ENCODE measurements at places on chromosomes 5 and 9.
A peak's percentile ranks its signal among the peaks of the same experiment; 100 is the strongest.

GRCh38 chr9:98667005-98667640 lies 41.6 kb downstream of the GABBR2 start:
- DNase-seq: no peak
- no peaks in the 10 kb centered on the region for H3K4me1 ChIP-seq
- H3K36me3 ChIP-seq: no peaks in the 10 kb centered on the region

DNA sequence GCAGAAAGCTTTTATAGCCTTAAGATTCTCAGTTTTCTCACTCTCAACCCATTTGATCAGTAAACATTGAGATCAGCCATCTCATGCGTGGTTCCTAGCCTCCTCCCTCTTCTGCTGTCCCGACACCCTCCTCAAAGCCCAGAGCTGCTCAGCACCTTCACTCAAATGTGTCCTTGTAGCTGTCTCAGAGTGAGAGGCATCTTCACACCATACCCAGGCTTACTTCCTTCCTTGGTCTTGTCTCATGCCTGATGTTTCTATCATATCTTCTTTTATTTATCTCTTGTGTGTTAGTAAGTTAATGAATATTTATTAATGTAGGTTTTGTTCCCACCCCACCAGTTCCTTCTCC lies 72.4 kb upstream of the SNX2 start:
- no peak overlapping the region for H3K4me3 ChIP-seq
- H3K27ac ChIP-seq: no peak overlapping the region
- H3K36me3 ChIP-seq: no peaks in the 10 kb centered on the region
- peaks cover 14% of the 10 kb centered on the region for H3K27me3 ChIP-seq
- no peak for DNase-seq

- H3K27ac ChIP-seq: no peak overlapping the region
- DNase-seq: no peak
- no peaks in the 10 kb centered on the region for H3K36me3 ChIP-seq
- no peak overlapping the region for H3K4me3 ChIP-seq
- no peaks in the 10 kb centered on the region for H3K4me1 ChIP-seq
- H3K27me3 ChIP-seq: peaks cover 44% of the 10 kb centered on the region
These were observed 9.2 kb downstream of the DRD1 start for GRCh38 chr5:175434800-175435199.

DNA sequence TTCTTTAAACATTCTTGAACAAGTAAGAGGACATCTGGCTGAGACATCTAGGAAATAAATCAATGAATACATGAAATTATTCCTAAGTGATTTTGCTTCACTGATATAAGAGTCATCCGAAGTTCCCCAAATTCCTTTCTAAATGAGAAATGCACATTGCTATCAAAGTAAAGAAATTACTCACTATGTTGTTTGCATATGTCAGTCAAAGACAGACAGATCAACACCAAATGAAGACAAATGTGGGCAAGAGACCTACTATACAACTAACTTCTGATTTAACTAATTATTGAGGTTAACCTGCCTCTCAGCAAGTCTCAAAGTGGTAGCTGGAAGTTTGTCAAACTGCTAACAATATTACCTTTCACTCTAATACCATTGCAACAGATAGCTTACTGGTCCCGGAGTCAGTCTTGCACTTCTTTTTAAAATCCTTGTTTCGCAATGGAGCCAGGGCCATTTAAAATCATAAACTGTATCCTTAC lies 13.2 kb downstream of the TUT7 start:
- peak overlapping the region; percentile 3 for H3K27ac ChIP-seq
- no peaks in the 10 kb centered on the region for H3K27me3 ChIP-seq
- peaks cover 52% of the 10 kb centered on the region for H3K4me1 ChIP-seq
- DNase-seq: no peak
- H3K36me3 ChIP-seq: peaks cover 70% of the 10 kb centered on the region

DNA sequence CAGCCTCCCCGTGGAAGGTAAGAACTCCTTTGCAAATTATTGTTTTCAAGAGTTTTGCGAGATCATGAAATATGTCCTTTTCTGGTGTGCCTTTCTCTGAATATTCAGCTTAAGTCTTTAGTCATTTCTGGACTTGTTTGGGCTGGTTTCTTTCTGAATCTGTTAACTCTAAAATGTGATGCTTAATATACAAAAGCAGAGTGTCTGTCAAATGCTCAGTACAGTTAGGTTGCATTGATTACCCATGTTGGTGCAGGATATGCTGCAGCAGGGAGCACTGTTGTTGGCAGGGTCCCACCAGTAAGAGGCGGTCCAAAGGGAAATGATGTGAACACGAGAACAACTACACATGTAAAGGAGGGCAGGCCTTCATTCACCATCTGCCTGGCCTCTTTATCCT lies 47.7 kb downstream of the SPTAN1 start:
- peaks cover 49% of the 10 kb centered on the region for H3K36me3 ChIP-seq
- H3K27ac ChIP-seq: peak overlapping the region; percentile 68
- H3K4me1 ChIP-seq: peaks cover 8% of the 10 kb centered on the region
- H3K4me3 ChIP-seq: no peak overlapping the region

- H3K27me3 ChIP-seq: peaks cover 59% of the 10 kb centered on the region
- no peak overlapping the region for H3K27ac ChIP-seq
- no peak overlapping the region for H3K4me3 ChIP-seq
- H3K4me1 ChIP-seq: peaks cover 10% of the 10 kb centered on the region
These were observed 5.3 kb downstream of the SLC1A1 start for GRCh38 chr9:4495537-4495936.

GRCh38 chr5:79563247-79563590 lies 49.0 kb upstream of the TENT2 start:
- H3K36me3 ChIP-seq: peaks cover 29% of the 10 kb centered on the region
- peaks cover 3% of the 10 kb centered on the region for H3K27me3 ChIP-seq
- H3K4me3 ChIP-seq: no peak overlapping the region
- no peak for DNase-seq

- no peak overlapping the region for H3K4me3 ChIP-seq
- no peak overlapping the region for H3K27ac ChIP-seq
- no peaks in the 10 kb centered on the region for H3K27me3 ChIP-seq
- DNase-seq: no peak
- H3K4me1 ChIP-seq: no peaks in the 10 kb centered on the region
These were observed 309.3 kb upstream of the SEMA6A start for GRCh38 chr5:116883875-116884274.

DNA sequence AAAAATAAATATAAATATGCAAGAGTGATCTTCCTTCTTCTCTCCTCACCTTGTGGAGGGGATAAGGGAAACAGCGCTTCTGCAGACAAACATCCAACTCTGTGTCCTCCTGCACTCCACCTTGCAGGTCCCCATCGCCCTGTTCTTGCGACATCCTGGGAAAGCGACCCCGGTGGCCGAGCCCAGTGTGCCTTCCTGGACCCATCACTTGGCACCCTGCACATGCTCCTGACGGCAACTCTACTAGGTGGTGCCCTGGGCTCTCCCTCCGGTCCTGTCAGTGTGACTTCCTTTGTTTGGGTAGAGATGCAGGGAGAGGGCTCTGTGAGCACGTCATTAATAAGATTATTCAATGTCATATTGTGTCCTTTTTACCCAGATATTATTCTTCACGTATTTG lies 266.0 kb upstream of the ADAMTS16 start:
- no peak for DNase-seq
- H3K27me3 ChIP-seq: no peaks in the 10 kb centered on the region
- H3K27ac ChIP-seq: no peak overlapping the region
- H3K4me1 ChIP-seq: no peaks in the 10 kb centered on the region

- peaks cover 18% of the 10 kb centered on the region for H3K36me3 ChIP-seq
- DNase-seq: peak; percentile 97
- H3K4me1 ChIP-seq: peaks cover 75% of the 10 kb centered on the region
These were observed 2.5 kb upstream of the CDK9 start for GRCh38 chr9:127783111-127784008.

DNA sequence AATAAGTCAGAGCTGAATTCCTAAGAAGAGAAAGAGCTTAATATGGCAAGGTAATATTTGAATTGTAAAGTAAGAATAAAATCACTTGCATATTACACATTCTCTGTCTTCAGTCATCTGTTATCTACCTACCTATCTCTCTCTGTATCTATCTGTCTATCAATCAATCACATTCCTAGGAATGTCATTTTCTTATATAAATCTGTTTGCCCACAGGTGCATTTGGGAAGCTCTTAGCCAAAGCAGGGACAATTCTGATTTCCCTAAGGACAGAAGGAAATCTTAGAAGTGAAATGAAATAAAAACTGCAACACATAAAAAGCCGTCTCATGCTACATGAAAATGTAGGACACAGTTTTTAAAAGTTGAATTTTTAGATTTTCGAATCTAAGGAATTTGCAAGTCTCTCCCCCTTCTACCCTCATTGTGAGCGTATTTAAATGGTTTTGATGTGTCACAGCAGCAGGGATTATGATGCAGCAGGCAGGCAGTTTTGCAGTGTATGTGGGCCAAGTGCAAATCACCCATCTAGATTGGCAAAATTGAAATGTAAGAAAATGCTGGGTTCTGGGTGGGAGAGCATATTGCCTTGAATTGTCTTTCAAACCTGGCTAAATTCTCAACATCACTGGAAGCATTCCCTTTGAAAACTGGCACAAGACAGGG lies 155.7 kb downstream of the ACER2 start:
- H3K27me3 ChIP-seq: peaks cover 2% of the 10 kb centered on the region
- DNase-seq: no peak
- H3K4me3 ChIP-seq: no peak overlapping the region
- H3K27ac ChIP-seq: no peak overlapping the region

- no peak overlapping the region for H3K4me3 ChIP-seq
- DNase-seq: peak; percentile 26
- H3K36me3 ChIP-seq: no peaks in the 10 kb centered on the region
- H3K27ac ChIP-seq: no peak overlapping the region
- H3K27me3 ChIP-seq: peaks cover 13% of the 10 kb centered on the region
These were observed 139.6 kb downstream of the ROR2 start for GRCh38 chr9:91810286-91810905.

DNA sequence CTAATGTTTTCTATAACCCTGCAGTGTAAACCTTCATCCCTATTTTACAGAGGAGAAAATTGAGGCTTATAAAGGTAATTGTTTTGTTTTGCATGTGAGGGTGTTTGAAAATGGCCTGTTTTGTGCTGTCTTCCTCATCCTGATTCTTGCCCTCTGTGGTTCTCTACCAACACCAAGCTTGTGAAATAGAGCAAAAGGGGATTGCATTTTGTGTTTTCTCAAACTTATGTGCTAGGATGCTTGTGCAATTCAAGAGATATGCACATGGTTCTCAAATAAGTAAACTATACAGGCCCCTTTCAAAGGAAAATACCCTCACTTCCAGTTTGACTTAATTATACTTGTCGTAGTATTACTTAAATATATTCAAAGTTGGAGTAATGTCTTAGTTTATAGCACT lies 17.2 kb downstream of the PAM start:
- no peaks in the 10 kb centered on the region for H3K27me3 ChIP-seq
- peaks cover 33% of the 10 kb centered on the region for H3K4me1 ChIP-seq
- no peak for DNase-seq
- no peak overlapping the region for H3K4me3 ChIP-seq
- no peak overlapping the region for H3K27ac ChIP-seq

GRCh38 chr5:159548517-159548916 lies 218.2 kb upstream of the IL12B start:
- H3K27me3 ChIP-seq: peaks cover 22% of the 10 kb centered on the region
- no peak overlapping the region for H3K27ac ChIP-seq
- H3K4me3 ChIP-seq: no peak overlapping the region
- H3K4me1 ChIP-seq: no peaks in the 10 kb centered on the region

DNA sequence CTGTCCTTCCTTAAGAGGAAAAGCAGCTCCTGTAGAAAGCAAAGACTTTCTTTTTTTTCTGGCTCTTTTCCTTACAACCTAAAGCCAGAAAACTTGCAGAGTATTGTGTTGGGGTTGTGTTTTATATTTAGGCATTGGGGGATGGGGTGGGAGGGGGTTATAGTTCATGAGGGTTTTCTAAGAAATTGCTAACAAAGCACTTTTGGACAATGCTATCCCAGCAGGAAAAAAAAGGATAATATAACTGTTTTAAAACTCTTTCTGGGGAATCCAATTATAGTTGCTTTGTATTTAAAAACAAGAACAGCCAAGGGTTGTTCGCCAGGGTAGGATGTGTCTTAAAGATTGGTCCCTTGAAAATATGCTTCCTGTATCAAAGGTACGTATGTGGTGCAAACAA lies 42.3 kb downstream of the NR4A3 start:
- peaks cover 23% of the 10 kb centered on the region for H3K4me1 ChIP-seq
- peaks cover 5% of the 10 kb centered on the region for H3K36me3 ChIP-seq

DNA sequence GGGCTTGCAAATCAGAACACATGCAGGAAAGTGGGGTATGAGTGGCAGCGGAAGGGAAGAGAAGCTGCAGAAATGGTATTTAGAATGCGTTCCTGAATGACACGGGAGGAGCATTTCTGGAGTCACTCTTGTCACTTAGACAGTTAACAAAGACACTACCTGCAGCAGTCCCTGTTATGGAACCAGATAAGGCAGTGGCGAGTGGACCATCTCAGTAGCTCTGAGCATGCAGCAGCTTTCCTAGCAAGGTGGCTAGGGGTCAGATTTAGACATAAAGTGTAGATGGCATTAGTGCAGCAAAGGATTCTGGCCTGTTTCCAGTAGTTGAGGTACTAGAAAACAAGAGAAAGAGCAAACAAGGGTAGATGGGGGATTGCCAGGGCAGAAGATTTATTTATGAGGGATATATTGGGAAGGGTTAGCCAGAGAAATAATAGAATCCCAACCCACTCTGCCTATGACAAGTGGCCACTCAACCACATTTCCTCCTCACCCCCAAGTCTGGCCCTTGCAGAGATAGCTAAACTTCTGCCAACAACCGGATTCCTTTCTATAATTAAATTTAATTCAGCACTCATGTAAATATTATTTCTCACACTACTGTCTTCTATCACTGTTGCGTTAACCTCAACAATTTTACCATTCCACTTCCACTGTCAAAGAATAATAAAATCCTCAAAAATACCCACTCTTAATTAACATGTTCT lies 201.6 kb downstream of the DCP2 start:
- no peak for DNase-seq
- peaks cover 7% of the 10 kb centered on the region for H3K27me3 ChIP-seq
- no peaks in the 10 kb centered on the region for H3K36me3 ChIP-seq
- H3K4me1 ChIP-seq: peaks cover 6% of the 10 kb centered on the region
- H3K27ac ChIP-seq: no peak overlapping the region

- no peak overlapping the region for H3K4me3 ChIP-seq
- H3K4me1 ChIP-seq: no peaks in the 10 kb centered on the region
- no peak overlapping the region for H3K27ac ChIP-seq
- peaks cover 24% of the 10 kb centered on the region for H3K27me3 ChIP-seq
- H3K36me3 ChIP-seq: no peaks in the 10 kb centered on the region
- DNase-seq: no peak
These were observed 608.1 kb downstream of the PDE4D start for GRCh38 chr5:59285300-59286016.

GRCh38 chr5:37015795-37016666 lies 139.5 kb downstream of the NIPBL start:
- H3K27ac ChIP-seq: no peak overlapping the region
- no peak overlapping the region for H3K4me3 ChIP-seq
- H3K4me1 ChIP-seq: no peaks in the 10 kb centered on the region
- no peak for DNase-seq
- no peaks in the 10 kb centered on the region for H3K27me3 ChIP-seq

DNA sequence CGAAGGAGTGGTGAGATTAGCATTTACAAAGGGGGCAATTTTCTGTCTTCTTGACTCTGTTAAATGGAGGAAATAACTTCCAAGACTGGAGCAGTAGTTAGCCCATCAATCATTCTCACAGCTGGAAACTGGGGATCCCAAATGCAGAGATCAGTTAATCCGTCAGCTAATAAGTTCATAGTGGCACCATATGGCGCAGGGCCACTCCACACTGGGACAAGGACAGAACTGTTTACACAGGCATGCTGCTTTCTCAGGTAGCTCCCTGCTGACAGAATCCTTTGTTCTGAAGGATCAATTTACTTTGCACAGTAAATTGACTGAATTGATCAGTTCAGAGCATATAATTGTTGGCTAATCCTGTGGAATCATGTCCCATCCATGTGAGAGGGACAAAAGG lies 395.7 kb downstream of the TMEM161B start:
- no peaks in the 10 kb centered on the region for H3K4me1 ChIP-seq
- no peaks in the 10 kb centered on the region for H3K27me3 ChIP-seq
- H3K4me3 ChIP-seq: no peak overlapping the region
